ENCODE measurements at places on chromosomes 7 and 10. TPM values are rescaled to one million over a fixed set of nuclear protein-coding genes. Genes with fewer than 3 reads are reported as not detected.

DNA sequence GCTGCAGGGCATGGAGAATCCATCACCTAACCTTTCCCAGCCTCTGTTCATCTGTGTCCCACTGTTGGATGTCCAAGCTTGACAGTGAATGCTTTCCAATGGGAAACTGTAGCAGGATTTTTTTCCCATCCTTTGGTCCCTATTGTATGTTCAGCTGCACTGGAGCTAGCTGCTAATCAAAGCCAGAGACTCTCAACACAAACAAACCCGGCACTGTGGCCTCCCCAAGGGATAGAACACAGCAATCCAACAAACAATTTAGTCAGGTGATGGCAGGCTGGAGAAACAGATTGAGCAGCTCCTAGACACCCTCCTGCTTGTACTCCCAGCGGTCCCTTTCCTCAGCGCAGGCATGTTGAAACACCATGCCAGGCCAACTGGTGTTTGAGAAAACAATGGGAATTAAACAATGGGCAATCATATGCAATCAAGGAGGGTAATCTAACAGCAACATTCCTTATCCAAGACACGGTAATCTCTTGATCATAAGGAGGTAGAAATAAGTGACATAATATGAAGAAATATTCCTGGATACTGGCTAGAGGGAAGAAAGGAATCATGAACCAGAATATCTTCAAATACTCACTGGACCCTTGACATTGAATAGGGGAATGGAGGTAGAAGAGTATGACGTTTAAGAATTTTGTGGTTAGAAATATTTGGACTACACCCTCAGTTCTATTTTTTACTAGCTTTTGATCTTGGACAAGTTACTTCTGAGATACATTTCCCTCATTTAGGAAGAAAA is 15.0 kb downstream of the PTN start:
- no peaks in the 10 kb centered on the region for H3K4me1 ChIP-seq
- H3K4me3 ChIP-seq, result no peak overlapping the region
- H3K27ac ChIP-seq, result no peak overlapping the region
- no peaks in the 10 kb centered on the region for H3K36me3 ChIP-seq
- no peaks in the 10 kb centered on the region for H3K27me3 ChIP-seq

- no peaks in the 10 kb centered on the region for H3K36me3 ChIP-seq
- H3K27me3 ChIP-seq, result no peaks in the 10 kb centered on the region
- peaks cover 11% of the 10 kb centered on the region for H3K4me1 ChIP-seq
- H3K4me3 ChIP-seq, result no peak overlapping the region
- DNase-seq, result no peak
- H3K27ac ChIP-seq, result no peak overlapping the region
Measured at GRCh38 chr7:47318395-47319182, 263.3 kb downstream of the TNS3 start.

- H3K4me3 ChIP-seq, result no peak overlapping the region
- H3K27ac ChIP-seq, result no peak overlapping the region
- no peak for DNase-seq
- no peaks in the 10 kb centered on the region for H3K4me1 ChIP-seq
- H3K36me3 ChIP-seq, result no peaks in the 10 kb centered on the region
Measured at GRCh38 chr10:57654856-57655255, 612.8 kb downstream of the IPMK start.

PRRT4 gene
- 0.17 TPM for polyA plus RNA-seq
